ENCODE measurements at places on chromosomes 2 and 18.

DNA sequence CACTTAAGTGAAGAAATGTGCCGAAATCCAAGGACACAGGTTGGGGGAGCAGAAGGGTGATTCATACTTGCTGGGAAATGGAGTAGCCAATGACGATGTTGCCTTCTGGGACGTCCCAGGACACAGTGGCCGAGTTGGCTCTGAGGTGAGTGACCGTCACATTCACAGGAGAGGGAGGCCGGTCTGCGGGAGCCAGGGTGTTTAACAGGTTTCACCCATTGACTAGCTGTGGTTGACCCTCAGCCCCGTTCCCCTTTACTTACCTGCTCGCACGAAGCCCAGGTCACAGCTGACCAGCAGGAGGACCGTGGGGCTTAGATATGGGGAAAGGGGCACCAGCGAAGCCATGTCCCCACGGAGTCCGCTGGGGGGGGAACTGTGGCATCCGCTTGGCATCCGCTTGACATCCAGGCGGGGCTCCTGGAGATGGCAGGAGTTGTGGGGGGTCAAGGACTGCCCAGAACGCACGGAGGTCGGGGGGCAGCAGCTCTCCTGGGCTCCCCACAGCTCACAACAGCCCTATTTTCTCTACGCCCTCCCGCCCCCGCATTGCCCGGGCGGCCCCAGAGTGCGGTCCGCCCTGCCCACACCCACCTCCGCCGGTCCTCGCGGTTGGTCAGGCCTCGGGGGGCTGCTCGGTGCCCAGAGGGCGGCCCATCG is 586 bp downstream of the FNDC4 start:
- DNase-seq, result no peak

GRCh38 chr2:220855296-220855695 is 716.8 kb downstream of the EPHA4 start:
- DNase-seq, result no peak

DNA sequence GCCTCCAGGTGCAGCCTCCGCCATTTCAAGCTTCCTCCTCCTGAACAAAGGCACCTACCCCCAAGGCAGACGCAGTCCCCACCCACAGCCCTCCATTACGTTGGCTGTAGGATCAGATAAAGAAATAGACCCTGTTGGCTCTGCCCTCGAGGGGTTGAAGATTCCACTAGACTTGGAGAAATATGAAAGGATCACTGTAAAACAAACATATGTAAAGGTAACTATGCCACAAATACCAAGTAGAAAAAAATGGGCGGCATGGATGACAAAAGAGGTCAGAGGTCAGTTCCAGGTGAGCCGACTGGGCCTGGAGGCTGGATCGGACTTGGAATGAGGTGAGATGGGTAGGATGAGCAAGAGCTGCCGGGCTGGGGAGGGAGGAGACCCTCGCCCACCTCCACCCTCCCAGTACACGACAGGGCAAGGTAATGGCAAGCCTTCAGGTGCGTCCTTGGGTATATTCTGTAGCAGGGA is 84.8 kb upstream of the POMC start:
- DNase-seq, result no peak

GRCh38 chr2:126979039-126980003 is 80.6 kb downstream of the TEX51 start:
- no peak for DNase-seq

DNA sequence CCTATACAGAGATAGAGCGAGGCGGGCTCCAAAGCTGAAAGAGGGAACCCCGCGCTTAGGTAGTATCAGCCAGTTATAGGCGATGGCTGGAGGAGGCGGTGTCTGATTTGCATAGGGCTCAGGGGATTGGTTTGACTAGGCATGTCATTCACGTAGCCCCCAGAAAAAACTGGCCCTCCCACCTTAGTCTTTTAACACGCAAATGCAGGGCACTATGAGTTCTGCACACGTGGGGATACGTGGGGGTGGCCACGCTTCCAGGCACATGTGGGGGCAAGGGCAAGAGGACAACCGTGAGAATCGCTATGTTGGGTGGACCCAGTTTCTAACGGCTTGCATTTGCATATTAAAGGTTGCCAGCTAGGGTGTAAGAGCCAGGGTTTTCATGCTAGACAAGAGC is 56.7 kb upstream of the MSTN start:
- no peak for DNase-seq

- DNase-seq, result no peak
These were observed 56.5 kb upstream of the CWC22 start for GRCh38 chr2:180063494-180064092.

DNA sequence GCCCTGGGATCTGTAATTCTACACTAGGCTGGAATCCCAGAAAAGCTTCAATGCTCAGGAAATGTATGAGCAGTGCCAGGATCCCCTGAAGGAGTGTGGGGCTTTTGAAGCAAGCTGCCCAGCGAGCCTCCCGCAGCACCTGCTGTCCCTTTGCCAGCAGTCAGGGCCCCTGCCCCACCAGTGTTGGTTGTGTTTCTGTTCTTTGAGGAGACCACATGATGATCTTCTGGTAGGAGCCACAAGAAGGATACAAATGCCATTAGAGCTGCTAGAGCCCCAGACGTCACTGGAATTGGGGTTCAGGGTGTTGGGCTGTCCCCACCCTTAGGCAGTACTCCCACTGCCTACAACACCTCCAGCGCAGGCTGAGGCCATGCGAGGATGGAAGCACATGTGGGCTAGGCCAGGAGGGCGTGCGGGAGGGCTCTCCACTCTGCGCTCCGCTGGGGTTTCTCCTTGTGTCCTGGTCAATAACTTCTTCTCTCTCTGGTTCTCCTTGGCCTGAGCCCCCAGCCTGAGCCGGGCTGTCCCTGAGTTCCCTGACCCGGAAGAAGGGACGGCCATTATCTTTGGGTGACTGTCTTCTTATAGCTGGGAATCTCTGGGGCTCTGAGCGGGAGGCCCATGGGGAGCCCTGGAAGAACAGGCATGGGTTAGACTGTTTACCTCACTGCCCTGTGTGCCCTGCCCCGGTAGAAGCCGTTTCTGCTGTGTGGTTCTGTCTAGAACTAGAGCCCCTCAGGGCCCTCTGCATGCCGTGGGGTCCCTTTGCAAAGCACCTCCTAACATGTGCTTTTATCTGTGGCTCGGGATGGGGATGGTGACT is 73.9 kb downstream of the LRRFIP1 start:
- DNase-seq, result no peak

DNA sequence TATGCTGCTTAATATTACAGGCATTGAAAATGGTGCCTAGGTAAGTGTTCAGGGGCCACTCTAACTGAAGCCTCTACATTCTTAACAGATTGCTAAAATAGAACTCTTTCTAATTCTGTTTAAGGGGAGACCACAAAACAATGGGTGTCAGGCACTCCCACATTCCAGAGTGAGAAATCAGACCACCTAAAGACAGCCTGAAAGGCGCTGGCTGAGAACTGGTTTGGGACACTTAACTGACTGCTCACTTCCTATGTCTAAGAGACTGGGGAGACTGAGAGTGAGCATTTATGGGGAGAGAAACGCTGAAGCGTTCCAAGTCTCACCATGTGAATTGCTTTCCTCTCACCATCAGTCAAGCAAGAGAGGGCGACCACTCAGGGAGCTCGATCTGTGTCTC is 108.8 kb upstream of the ITGB6 start:
- no peak for DNase-seq

DNA sequence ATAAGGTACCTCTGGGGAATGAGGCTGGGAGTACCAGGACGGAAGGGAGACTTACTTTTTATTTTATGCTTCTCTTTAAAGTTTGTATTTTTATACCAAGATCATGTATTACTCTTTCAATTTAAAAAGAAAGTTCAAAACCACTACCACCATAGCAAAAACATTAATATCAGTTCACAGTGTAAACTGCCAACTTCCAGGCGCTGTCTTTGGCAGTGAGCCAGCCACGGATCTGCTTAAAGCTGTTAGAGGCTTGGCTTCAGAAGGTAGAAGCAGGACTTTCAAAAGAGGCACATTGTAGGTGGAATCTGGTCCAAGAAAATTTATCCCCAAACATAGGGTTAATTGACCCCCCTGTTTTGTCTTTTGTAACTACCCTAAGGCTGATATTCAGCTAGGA is 74.8 kb downstream of the B3GNT2 start:
- DNase-seq, result no peak

- DNase-seq, result no peak
These were observed 24.1 kb upstream of the RABL2A start for GRCh38 chr2:113602869-113603466.

DNA sequence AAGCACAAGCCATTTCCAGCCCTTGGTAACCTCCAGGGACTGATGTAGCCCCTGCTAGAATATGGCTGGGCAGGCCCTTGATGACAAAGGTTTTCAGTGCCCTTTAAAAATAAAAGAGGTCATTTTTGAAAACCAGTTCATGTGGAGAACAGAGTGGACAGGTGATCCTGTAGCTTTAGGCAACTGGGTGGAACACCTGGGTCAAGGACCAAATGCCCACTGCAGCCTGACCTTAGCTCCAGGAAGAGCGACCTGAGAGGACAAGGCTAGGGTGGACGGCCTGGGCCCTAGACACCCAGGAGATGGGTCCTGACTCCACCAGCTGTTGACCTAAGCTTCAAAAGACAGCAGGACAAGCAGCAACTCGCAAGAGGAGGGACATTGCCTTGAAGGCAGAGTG is 116.6 kb downstream of the LIPG start:
- DNase-seq, result no peak

GRCh38 chr2:120719491-120719890 is 16.2 kb upstream of the GLI2 start:
- DNase-seq, result no peak

- no peak for DNase-seq
These were observed 173.9 kb upstream of the ERBB4 start for GRCh38 chr2:212712466-212712865.

- no peak for DNase-seq
These were observed 1.6 kb upstream of the PPP1R1C start for GRCh38 chr2:181984060-181984459.

GRCh38 chr2:174681099-174682006 is 82.9 kb downstream of the CHRNA1 start:
- no peak for DNase-seq

GRCh38 chr18:79973517-79973916 is 9.1 kb downstream of the HSBP1L1 start:
- DNase-seq, result no peak

GRCh38 chr18:25033747-25034471 is 318.1 kb downstream of the ZNF521 start:
- no peak for DNase-seq

DNA sequence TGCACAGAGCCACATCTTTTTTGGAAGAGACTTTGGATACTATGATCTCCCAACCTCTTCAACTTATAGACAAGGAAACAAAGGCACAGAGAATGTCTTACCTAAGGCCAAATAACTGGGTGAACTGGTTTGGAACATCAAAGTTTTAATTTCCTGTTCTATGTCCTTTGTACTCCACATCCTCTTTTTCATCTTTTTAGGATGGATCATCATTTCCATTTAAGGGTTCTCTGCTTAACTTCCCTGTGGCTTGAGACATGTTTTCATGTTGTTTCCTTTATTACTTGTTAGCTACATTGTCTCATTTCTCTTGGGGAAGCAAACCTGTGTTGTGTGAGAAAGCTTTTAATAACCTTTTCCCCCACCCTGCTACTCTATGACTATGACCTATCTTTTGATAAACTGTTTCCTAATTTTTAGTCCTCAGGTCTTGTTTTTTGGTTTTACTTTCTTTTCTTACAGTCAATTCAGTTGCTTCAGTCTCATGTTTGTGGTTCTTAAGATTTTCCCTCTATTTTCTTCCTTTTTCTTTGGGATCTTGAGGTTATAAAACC is 22.5 kb upstream of the RMND5A start:
- no peak for DNase-seq

DNA sequence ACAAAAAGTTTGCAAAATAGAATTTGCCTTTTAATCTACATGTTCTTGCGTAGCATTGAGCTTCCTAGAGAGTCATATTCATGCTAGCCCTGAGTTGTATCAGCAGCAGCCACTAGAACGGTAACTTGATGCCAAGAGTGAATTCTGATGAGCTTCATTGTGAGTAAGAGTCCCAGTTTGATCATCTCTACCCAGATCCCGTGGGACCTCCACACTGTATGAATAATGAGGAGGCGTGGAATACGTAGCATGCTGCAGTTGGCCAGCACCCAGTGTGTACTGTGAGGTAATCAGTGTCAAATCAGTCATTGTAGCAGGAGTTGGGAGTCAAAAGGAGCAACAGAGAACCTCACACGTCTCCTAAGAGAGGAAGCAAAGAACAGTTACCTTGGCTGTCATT is 197.9 kb downstream of the NEDD4L start:
- no peak for DNase-seq

- no peak for DNase-seq
These were observed 94.9 kb downstream of the DHRS9 start for GRCh38 chr2:169164311-169164710.

DNA sequence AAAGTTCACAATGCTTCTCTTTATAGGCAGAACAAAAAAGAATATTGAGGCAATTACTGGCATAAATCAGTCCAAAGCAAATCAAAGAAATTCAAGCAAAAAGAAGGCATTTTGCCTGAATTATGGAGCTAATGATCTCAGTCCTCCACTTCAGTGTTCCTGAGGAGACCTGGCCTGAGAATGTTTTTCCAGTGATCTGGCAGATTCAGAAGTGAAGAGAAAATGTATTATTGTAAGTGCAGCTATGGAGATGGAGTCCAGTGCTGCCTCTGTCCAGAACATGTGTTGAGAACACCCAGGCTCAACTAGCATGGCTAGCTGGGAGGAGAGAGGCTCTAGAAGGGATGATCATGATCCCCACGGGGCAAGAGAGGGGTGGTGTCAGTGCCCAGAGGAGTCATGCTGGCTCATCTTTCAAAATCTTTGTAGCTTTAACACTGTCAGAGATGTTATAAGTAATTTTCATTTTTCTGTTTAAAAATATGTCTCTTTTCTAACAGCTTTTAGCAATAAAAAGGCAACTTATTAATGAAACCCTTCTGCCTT is 367.0 kb upstream of the RAB12 start:
- DNase-seq, result no peak

DNA sequence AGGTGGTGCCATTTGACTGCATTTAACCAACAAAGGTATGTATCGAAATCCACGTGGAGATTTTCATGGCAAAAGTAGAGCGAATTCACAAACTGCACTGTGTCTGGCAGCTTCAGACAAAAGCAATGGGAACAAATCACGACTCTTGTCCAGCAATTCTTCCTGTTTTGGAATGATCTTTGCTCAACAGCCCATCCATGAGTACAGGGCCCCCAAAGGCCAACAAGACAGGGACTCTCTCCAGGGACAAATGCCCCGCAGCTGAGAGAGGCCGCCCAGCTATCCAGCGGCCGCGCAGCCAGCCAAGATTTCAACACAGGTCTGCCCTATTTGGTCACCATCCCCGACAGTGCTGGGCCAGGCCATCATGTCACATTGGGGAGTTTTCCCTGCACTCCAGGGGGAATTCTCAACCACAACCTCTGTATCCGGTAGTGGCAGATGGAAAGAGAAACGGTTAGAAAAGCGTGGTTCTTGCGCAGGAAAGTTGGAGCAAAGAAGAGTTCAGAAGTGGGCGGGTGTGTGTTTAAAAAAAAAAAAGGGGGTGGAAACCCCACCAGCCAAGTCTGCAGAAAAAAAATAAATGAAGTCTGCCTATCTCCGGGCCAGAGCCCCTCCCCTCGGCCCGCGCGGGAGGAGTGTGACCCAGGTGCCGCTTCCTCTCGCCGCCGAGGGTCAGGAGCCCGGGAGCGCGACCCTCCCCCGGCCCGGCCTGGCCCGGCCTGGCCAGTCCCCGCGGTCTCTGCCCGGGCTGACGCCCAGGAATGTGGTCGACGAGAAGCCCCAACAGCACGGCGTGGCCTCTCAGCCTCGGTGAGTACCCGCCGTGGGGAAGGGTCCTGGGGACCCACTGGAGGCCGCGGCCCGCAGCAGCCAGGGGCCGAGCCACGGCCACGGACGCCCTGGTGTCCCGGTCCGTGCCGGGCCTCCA is at the start of gene GYPC:
Gene GYPC, plus strand, starts transcription at position 659 of the 931 bp plus-strand sequence. Its CDS starts 106 bp downstream, at position 765.
- peak; percentile 53 for DNase-seq

Data from activated T-cell treated with anti-CD3 and anti-CD28 coated beads for 48 hours (primary cell).